ENCODE measurements at places on chromosomes 2 and 18.

- DNase-seq = no peak
Measured at GRCh38 chr2:64186699-64187605, 42.7 kb upstream of the PELI1 start.

DNA sequence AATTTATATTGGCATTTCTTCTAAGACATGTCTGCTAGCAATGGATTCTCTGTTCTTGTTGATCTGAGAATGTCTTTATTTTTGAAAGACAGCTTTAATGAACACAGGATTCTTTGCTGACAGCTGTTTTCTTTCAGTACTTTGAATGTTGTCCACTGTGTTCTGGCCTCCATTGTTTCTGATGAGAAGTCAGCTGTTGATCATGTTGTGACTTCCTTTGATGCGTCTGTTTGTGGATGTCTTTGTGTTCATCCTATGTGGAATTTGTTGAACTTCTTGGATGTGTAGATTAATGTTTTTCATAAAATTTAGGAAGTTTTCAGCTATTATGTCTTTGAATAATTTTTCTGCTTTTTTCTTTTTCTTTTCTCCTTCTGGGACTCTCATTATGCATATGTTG lies 39.8 kb upstream of the KCNF1 start:
- DNase-seq = no peak

DNA sequence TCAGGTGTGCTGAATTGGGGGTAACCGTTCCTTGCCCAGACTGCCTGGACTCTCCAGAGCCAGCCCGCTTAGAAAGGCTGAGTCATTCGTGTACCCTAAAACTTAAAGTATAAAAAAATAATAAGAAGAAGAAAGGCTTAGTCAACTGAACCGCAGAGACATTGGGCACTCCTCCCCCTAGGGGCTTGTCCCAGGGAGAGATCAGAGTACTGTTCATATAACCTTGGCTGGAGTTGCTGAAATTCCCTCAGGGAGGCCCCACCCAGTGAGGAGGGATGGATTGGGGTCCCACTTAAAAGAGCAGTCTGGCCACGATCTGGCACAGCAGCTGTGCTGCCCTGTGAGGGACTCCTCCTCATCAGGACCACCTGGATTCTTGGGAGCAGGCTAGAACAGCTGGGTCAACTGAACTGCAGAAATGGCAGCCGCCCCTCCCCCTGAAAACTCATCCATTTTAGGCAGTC lies 37.2 kb downstream of the ANKRD12 start:
- DNase-seq = no peak

DNA sequence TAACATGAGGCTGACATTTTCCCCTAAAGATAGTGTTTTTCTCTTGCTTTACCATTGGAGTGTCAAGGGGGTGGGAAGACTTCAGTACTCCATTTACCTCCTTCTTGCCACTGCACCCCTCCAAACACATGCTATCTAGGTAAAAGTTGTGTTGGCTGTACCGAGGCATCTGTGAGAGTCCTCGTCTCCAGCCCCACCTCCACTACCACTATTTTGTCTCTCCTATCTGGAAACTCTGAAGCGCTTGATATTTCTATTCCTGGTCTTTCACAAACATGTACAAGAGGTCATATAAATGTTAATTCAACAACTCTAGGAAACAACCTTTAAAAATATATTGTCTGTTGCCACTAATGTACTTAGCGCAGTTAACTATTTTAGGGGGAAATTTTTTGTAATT lies 132.6 kb downstream of the PKP4 start:
- no peak for DNase-seq

GRCh38 chr2:240728827-240729226 lies 37.2 kb downstream of the AQP12A start:
- no peak for DNase-seq

GRCh38 chr2:237885111-237885930 lies 25.9 kb downstream of the RAMP1 start:
- no peak for DNase-seq

GRCh38 chr2:17223211-17223610 lies 295.0 kb downstream of the RAD51AP2 start:
- DNase-seq = no peak

DNA sequence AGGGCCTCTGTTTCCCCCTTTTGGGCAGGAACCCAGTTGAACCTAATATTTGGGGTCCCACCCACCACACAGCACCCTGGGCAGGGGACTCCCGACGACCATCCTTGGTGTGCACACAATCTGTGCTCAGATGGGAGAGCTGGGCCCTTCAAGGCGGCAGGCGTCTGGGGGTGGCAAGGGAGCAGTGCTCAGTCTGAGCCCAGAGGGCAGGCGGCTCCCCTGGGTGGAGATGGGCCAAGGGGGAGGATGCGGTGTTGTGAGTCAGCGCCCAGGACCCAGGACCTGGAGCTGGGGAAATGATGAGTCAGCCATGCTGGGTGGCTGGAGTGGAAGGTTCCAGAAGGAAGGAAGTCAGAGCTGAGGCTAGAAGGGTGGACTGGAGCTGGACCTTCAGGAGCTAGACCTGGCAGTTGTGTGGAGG lies 3.8 kb downstream of the PROM2 start:
- no peak for DNase-seq

All from stimulated activated CD4-positive, alpha-beta T cell treated with anti-CD3 and anti-CD28 coated beads, Interleukin-1b, Interleukin-23, amount 100 ng/mL, for 1 hour (primary cell).